ENCODE measurements at places on chromosomes 2 and 18. TPM values are rescaled to one million over a fixed set of nuclear protein-coding genes. Genes with fewer than 3 reads are reported as not detected.
A peak's percentile ranks its signal among the peaks of the same experiment; 100 is the strongest.

The SNED1 gene
- total RNA-seq, result 47.7 TPM

The FBXO41 gene
- total RNA-seq, result 1.7 TPM

- peaks cover 32% of the 10 kb centered on the region for H3K4me1 ChIP-seq
- peak overlapping the region; percentile 90 for H3K4me3 ChIP-seq
- peak; percentile 81 for DNase-seq
- no peaks in the 10 kb centered on the region for H3K36me3 ChIP-seq
- H3K27ac ChIP-seq, result peak overlapping the region; percentile 95
Observed at GRCh38 chr2:68251187-68251854, 1.0 kb downstream of the PPP3R1 start.

DNA sequence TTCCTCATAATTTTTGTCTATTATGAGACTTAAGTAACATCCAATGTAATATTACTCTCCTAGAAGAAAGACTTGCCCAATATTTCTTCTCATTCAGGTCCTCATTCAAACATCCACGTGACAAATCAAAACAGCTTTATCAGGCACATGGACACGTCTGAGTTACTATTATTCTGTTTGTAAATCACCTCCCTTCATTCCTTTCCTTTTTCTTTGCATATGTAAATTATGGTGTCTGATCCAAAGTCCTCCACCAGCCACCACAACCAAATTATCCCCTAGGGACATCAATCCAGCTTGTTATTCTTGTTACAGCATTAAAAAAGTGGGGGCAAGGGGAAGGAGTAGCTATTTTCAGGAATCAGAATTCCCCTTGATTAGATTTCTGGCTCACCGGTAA lies 7.1 kb downstream of the TMEM163 start:
- H3K4me3 ChIP-seq, result no peak overlapping the region
- H3K27ac ChIP-seq, result no peak overlapping the region
- no peak for DNase-seq
- H3K36me3 ChIP-seq, result no peaks in the 10 kb centered on the region
- no peaks in the 10 kb centered on the region for H3K4me1 ChIP-seq

- H3K27ac ChIP-seq, result no peak overlapping the region
- H3K27me3 ChIP-seq, result no peaks in the 10 kb centered on the region
- no peak overlapping the region for H3K4me3 ChIP-seq
- no peaks in the 10 kb centered on the region for H3K36me3 ChIP-seq
- H3K4me1 ChIP-seq, result peaks cover 1% of the 10 kb centered on the region
Observed at GRCh38 chr2:171852366-171852888, 41.6 kb downstream of the SLC25A12 start.

DNA sequence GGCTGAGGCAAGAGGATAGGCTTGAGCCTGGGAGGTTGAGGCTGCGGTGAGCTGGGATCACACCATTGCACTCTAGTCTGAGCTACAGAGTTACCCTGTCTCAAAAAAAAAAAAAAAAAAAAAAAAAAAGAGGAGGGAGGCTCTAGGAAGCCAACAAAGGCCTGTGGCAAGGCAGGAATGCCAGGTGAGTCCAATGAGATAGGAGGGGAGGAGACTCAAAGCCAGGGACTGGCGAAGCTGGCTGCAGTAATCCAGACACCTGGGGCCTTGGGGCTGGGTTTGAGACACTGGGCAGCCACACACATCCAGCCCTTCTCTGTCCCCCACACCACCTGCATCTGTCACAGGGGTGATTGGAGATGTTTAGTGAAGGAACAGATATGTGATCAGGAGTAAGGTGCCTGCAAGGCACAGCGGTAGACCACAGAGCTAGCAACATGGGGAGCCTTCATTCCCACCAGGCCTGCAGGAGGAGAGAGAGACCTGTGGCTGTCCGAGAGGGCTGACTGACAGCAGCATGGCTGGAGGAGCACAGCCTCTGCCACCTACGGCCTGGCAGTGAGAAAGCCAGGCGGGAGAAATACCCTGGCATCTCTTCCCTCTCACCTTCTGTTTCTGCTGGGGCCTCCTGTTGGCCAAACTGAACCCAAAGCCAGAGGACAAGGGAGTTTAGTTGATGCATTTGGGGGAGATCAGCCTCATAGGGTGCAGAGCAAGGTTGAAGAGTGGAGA lies 9.5 kb downstream of the CHPF start:
- no peaks in the 10 kb centered on the region for H3K4me1 ChIP-seq
- peaks cover 3% of the 10 kb centered on the region for H3K36me3 ChIP-seq
- no peak overlapping the region for H3K27ac ChIP-seq
- H3K27me3 ChIP-seq, result no peaks in the 10 kb centered on the region
- DNase-seq, result no peak
